ENCODE measurements at places on chromosomes 3 and 15. TPM values are rescaled to one million over a fixed set of nuclear protein-coding genes. Genes with fewer than 3 reads are reported as not detected.

Gene SHQ1
- 16.4 TPM for total RNA-seq

Gene CSPG4
- under 0.01 TPM for total RNA-seq

Gene MYH15
- total RNA-seq = 0.84 TPM

Gene ZNF662
- 1.2 TPM for total RNA-seq

Gene GOLGA6D
- total RNA-seq = not detected

Gene SNRK
- total RNA-seq = 238 TPM

Gene TRAT1
- 147 TPM for total RNA-seq

Gene ANKUB1
- not detected for total RNA-seq

Gene VWA5B2
- under 0.01 TPM for total RNA-seq

Gene INSYN1
- total RNA-seq = not detected

Gene ALDH1A2
- 2.0 TPM for total RNA-seq

Gene KLHL25
- total RNA-seq = 8.8 TPM

Gene GPR15
- 40.1 TPM for total RNA-seq

Gene AADACL2
- not detected for total RNA-seq

Gene LSMEM2
- total RNA-seq = not detected

Gene CTXN2
- total RNA-seq = not detected

Gene LRRC2
- total RNA-seq = 0.10 TPM

Gene IL5RA
- 4.4 TPM for total RNA-seq

Gene TRPM7
- total RNA-seq = 81.0 TPM

Gene LARP6
- total RNA-seq = not detected

Gene CPN2
- total RNA-seq = not detected

Gene MRPL46
- total RNA-seq = 8.7 TPM

Gene ANKRD63
- total RNA-seq = not detected

Gene GHSR
- total RNA-seq = not detected

Gene GOLGA8B
- 186 TPM for total RNA-seq

Gene IQCH
- total RNA-seq = 0.42 TPM

Gene CSPG5
- total RNA-seq = 0.10 TPM

Gene AMIGO3
- 3.8 TPM for total RNA-seq

Gene NCEH1
- total RNA-seq = 2.3 TPM
